NCI-H446 (cell line): ENCODE measurements at places on chromosomes 11 and 22.

DNA sequence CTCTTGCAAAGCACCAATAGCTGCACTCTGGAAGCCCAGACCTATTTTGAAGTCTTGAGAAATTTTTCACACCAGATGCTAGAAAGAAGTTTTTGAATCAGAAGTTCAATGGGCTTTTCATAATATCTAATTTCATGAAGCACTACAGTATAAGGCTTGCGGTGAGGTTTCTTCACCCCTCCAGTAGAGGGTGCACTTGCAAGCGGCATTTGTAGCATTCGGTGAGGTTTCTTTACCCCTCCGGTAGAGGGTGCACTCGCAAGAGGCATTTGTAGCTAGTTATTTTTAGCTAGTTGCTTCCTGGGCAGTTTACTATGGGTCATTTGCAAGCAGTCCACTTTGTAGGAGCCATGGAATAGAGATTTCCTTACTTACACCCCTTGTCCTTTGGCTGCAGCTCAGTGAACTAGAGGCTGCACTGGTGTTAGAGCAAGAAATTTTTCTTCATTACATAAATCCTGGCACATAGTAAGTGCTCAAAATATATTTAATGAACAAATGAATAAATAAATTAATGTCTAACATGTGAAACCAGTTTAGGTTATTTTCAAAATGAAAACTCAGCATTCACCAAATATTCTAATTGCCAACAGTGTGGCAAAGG, 7.8 kb upstream of the NOX4 start:
- no peak for DNase-seq

- no peak for DNase-seq
Measured at GRCh38 chr11:28596816-28597215, 488.6 kb downstream of the METTL15 start.

DNA sequence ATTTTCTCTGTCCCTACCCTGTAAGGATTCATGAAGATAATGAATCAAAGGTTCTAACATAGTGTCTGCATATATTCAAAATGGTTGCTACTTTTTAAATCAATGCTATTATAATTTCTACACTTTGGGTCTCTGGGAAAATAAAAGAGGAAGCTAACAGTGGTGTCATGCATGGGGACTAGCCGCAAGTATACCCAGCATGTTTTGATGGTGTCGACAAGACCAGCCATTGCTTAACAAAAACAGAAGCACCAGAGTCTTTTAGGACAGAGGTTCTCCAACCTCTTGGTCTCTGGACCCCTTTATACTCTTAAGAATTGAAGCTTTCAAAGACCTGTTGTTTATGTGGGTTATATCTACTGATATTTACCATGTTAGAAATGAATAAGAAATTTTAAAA, 37.8 kb downstream of the RNF141 start:
- DNase-seq, result no peak

GRCh38 chr11:19984048-19984742, 176.1 kb downstream of the DBX1 start:
- no peak for DNase-seq

- DNase-seq, result no peak
Measured at GRCh38 chr11:117690484-117691217, 106.4 kb downstream of the DSCAML1 start.

- DNase-seq, result no peak
Measured at GRCh38 chr11:20161923-20162744, 1.9 kb upstream of the DBX1 start.

DNA sequence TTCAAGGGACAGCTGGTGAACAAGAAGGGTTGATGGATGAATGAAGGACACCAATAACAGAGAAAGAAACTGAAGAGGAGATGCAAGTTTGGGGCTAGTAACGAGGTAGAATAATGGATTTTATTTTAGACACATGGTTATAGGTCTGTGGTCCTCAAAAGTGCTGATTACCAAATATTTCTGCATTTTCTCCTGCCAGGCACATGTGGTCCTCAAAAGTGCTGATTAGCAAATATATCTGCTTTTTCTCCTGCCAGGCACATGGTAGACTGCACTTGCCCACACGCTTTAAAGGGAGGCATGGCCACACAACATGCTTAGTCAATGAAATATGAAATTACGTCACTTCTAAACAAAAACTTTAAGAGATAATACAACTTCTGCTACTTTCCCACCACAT, 373.1 kb upstream of the SYN3 start:
- no peak for DNase-seq

- peak; percentile 57 for DNase-seq
Measured at GRCh38 chr11:28697920-28698827, 590.0 kb downstream of the METTL15 start.

DNA sequence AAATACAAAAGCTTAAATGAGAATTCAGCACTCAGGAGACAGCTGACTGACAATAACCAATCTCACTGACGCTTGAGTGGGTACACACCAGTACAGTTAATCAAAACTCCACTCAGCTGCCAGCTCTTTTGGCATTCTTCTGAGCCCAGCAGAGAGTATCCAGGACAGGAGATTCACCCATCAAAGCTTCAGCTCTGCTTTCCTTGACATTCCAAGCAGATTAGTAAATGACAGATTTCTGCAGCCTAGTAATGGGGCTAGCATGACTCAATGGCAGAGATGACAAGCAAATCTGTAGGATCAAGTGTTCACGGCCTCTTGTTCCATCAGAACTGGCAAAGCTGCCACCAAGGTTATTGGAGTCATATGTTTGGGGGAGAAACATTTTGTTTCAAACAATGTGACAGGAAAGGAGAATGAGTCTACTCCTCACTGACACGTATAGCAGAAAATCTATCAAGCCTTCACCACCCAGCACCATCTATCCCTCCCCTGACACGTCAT, 420.0 kb downstream of the DYNC2H1 start:
- DNase-seq, result peak; percentile 14

DNA sequence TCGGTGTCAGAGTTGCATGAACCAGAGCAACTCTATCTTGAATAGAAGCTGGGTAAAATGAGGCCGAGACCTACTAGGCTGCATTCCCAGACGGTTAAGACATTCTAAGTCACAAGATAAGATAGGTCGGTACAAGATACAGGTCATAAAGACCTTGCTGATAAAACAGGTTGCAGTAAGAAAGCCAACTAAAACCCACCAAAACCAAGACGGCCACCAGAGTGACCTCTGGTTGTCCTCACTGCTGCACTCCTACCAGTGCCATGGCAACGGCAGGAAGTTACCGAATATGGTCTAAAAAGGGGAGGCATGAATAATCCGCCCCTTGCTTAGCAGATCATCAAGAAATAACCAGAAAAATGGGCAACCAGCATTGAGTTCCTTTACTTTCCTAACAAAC, 2.4 kb upstream of the KAT5 start:
- DNase-seq, result no peak

- DNase-seq, result no peak
Measured at GRCh38 chr22:46292732-46293131, 3.9 kb upstream of the GTSE1 start.

DNA sequence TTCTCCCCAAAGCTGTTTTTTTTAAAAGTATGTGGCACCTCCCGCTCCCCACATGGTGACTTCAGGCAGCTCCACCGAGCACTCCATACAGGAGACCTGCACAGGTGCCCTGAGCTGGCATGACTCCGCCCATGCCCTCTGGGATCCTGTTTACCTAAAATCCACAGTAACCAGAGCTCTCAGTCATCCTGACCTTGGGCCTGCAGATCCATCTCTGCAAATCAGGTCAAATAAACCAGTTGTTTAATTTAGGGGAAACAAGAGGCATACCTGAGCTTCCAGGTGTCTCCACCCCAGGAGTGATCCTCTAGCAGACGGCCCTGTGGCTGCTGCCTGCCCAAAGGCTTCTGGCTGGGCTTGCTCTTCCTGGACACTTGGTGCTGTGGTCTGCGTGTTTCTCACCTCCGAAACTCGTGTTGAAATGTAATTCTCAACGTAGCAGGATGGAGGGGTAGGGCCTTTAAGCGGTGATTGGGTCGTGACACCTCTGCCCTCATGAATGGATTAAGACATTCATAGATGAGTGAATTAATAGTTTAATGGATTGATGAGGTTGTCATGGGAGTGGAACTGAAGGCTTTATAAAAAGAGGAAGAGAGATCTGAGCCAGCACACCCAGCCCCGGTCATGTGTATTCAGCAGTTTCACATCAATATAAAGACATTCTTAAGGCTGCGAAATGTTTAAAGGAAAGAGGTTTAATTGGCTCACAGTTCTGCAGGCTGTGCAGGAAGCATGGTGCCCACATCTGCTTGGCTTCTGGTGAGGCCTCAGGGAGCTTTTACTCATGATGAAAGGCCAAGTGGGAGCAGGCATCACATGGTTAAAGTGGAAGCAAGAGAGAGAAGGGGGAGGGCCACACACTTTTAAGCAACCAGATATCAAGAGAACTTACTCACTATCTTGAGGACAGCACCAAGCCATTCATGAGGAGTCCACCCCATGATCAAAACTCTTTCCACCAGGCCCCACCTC, 34.1 kb downstream of the LINC01488 start:
- DNase-seq, result no peak

- DNase-seq, result no peak
Measured at GRCh38 chr11:61362542-61362875, 335 bp downstream of the TMEM138 start.

- DNase-seq, result no peak
Measured at GRCh38 chr11:45225277-45225676, 60.9 kb downstream of the SYT13 start.

DNA sequence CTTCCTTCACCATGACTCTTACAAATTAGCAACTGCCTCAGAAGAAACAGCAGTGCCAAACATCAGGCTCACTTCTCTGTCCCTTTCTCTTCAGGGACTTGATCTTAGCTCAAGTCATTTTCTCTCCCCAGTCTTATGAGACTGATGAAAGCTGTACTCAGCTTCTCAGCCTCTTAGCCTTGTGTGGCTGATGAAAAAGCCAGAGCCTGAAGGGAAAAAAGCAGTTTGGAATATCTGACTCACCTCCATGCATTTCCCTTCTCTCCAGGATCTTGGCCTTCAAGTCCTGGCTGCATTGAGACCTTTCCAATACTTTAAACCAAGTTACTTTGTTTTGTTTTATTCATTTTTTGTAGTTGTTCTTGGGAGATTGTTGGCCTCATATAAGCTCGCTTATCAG, 195.9 kb downstream of the SPON1 start:
- DNase-seq, result no peak

- DNase-seq, result no peak
Measured at GRCh38 chr11:207863-208180, 314 bp downstream of the RIC8A start.

DNA sequence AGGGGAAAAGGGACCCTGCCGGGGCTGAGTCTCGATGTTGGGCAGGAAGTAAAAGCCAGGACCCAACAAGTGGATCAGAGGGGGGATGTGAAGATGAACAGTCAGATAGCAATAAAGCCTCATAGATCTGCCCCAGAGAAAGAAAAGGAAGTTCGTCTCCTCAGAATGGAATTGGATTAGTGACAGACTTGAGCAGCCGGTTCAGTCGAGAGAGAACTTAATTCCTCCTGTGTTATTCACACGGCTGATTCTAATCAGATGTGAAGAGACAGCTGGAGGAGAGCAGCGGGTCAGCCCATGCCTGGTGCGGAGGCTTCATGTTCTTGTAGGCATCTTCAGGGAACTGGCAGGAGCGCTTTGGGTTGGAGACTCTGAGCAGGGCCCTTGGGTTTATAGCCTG, 29.3 kb upstream of the CABP7 start:
- DNase-seq, result peak; percentile 41

DNA sequence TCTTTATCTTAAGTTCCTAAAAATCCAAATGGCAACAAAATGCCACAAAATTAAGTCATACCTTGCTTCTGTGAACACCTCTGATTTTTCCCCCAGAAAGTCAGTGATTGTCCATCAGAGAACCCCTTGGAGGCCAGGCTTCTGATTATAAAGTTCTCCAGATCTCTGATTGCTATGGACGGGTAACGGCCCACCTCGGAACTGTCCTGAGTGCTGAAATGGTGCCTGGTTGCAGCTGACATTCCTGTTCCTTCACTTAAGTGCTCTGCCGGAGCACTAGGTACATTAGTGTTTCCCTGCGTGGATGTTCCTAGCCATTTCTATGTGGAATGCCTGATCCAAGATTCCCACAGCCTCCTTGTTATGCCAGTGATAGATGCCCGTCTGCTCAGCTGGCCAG, 85.0 kb downstream of the CHST1 start:
- no peak for DNase-seq

DNA sequence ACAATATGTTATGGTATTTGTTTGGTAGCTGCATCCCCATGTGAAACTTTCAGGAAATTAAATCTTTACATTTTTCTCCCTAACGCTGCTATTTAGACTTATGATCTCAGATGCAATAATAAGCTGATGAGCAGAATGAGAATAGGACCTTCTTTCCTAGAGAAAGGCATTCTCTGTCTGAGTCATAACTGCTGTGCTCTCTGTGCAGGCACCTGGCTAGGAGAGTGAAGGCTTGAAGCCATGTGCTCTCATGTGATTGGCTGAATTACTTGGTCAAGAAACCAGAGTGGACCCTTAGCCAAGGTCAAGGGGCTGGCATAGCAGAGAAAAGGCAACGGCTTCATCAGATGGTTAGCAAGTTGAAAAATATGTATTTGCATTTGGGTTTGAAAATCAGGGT, 185.0 kb downstream of the ADAMTS15 start:
- no peak for DNase-seq

DNA sequence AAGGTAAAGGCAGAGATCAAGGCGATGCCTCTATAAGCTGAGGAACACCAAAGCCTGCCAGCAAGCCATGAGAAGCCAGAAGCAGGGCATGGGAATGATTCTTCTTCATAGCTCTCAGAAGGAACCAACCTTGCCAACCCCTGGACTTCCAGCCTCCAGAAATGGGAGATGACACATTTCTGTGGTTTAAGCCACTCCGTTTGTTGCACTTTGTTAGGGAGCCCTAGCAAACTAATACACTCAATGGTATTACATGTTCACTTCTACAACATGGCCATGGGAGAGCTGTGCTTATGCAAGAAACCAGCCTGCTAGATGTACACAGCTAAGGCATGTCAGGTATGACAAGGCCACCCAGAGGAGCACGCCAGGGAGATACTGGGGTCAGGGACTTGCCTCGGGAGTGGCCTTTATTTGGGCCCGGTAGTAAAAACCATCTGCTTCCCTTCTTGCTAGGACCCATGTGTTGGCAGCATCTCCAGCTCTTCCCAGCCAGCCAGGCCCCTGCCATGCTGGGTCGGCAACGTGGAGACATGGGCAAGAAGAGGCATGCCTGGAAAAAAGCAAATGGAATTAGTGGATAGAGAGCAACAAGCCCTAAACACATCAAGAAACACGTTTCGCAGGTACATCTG, 3.6 kb downstream of the C11orf16 start:
- no peak for DNase-seq

DNA sequence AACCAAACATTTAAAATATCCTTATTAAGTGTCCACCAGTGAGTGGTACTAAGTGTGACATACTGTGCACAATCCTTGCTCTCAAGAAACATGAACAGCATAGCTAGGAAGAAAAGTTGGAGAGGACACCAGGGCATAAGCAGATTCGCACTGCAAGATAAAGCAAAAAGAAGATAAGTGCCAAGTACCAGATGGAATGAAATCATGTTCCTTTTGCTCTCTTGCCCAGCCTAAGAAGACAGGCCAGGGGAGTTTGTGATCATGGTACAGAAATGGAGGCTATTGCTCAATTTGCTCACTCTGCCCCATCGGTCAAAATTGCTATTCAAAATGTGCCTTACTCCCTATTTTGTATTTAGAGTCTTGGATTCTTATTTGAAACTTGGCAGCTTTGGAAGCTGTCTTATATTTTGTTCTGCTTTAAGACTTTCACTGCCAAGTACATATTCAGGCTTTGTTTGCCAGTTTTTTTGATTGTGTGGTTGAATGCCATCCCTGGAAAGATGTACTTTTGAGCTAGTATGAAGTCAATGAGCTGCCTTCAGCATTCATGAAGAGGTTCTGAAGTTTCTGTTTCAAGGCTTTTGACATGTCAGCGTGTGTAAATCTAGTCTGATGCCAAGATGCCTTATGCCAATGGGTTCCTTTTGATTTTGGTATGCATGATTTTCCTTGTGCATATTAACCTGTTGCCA, 90.3 kb downstream of the PAX6 start:
- DNase-seq, result peak; percentile 96
